ENCODE measurements at places on chromosomes 5 and 9. TPM values are rescaled to one million over a fixed set of nuclear protein-coding genes. Genes with fewer than 3 reads are reported as not detected.

CRHBP gene
- total RNA-seq: not detected

NMUR2 gene
- not detected for total RNA-seq

OR13C3 gene
- not detected for total RNA-seq

PCDHGA2 gene
- total RNA-seq: 0.18 TPM

GMCL2 gene
- total RNA-seq: 0.14 TPM

KIF4B gene
- total RNA-seq: not detected

ZNF354C gene
- total RNA-seq: 12.6 TPM

ADAM19 gene
- 3.6 TPM for total RNA-seq

FBP2 gene
- total RNA-seq: not detected

C5orf58 gene
- total RNA-seq: not detected

PCDHGC5 gene
- total RNA-seq: not detected

PKD2L2 gene
- not detected for total RNA-seq

C9orf50 gene
- not detected for total RNA-seq

GBA2 gene
- 65.4 TPM for total RNA-seq

STPG3 gene
- total RNA-seq: not detected

PDE6A gene
- not detected for total RNA-seq

LCN6 gene
- not detected for total RNA-seq

IFNK gene
- total RNA-seq: not detected

ZNF474 gene
- 0.42 TPM for total RNA-seq

AFF4 gene
- total RNA-seq: 74.4 TPM

NDUFAF2 gene
- 19.5 TPM for total RNA-seq

ZFP2 gene
- total RNA-seq: 3.5 TPM

MOB3B gene
- total RNA-seq: 0.73 TPM

RMND5B gene
- 33.8 TPM for total RNA-seq

PLAC8L1 gene
- total RNA-seq: 2.3 TPM

ODF2 gene
- total RNA-seq: 36.6 TPM

CD274 gene
- 4.7 TPM for total RNA-seq

PCDHGB2 gene
- 0.81 TPM for total RNA-seq

CDH9 gene
- total RNA-seq: not detected

PTGER4 gene
- 30.7 TPM for total RNA-seq

PCDHB8 gene
- total RNA-seq: not detected

DMRT3 gene
- total RNA-seq: not detected

JAKMIP2 gene
- total RNA-seq: 0.44 TPM

MAMDC2 gene
- total RNA-seq: not detected

SLC6A7 gene
- not detected for total RNA-seq

ANKRD18B gene
- total RNA-seq: 0.88 TPM

ENHO gene
- 0.36 TPM for total RNA-seq

PAEP gene
- total RNA-seq: not detected

PCDHA7 gene
- not detected for total RNA-seq

CXXC5 gene
- total RNA-seq: 8.3 TPM

TMEM215 gene
- not detected for total RNA-seq

MCC gene
- total RNA-seq: 2.9 TPM

PGGT1B gene
- total RNA-seq: 36.4 TPM

HTR1A gene
- not detected for total RNA-seq

CARD9 gene
- total RNA-seq: 0.85 TPM

LCNL1 gene
- 0.44 TPM for total RNA-seq

ADAMTS19 gene
- total RNA-seq: not detected

GABRA6 gene
- total RNA-seq: not detected

FAM221B gene
- not detected for total RNA-seq

C5orf52 gene
- not detected for total RNA-seq

OR1K1 gene
- not detected for total RNA-seq

SPOCK1 gene
- total RNA-seq: not detected

GHR gene
- total RNA-seq: not detected

All from naive thymus-derived CD8-positive, alpha-beta T cell (primary cell).